ENCODE measurements at places on chromosomes 12 and 14.

- DNase-seq = no peak
These were observed 27.1 kb downstream of the FAM222A start for GRCh38 chr12:109740694-109741245.

GRCh38 chr12:63149909-63150712 is 890 bp downstream of the AVPR1A start:
- no peak for DNase-seq

- no peak for DNase-seq
These were observed 4.5 kb downstream of the CYP46A1 start for GRCh38 chr14:99688629-99689028.

DNA sequence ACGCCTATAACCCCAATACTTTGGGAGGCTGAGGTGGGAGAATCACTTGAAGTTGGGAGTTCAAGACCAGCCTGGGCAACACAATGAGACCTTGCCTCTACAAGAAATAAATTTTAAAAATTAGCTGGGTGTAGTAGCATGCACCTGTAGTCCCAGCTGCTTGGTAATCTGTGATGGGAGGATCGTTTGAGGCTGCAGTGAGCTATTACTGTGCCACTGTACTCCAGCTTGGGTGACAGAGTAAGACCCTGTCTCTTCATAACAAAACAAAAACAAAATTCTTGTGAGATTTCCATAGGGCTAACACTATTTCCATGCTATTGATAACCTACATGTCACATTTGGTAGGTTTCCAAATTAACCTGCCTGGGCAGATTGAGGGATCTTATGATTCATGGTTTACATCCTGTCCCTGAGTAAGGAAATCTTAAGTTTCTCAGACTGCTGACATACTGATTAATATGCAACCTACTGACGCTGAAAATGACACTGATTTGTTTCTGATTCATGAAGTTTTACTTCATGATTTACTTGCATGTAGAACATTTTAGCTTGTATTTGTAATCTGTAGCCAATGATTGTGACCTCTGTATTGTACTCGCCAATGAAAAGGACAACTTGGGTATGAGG is 15.9 kb downstream of the ATP6V1D start:
- DNase-seq = no peak

DNA sequence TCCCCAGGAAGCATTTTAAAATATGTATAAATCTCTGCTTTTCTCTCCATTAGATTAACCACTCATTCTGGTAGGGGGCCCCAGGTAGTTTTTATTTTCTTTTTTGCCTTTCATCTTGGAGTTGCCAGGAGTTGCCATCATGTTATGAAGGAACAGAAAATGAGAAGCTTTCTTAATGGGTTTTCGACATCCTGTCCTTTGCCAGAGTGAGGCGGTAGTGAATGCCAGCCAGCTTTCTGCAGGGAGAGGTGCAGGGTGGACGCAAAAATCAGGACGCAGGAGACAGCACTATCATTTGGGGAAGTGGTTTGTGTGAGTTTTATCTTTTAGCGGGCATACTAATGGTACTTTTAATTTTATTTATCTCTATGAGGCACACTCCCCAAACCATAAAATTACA is 1.7 kb downstream of the RASSF8 start:
- peak; percentile 25 for DNase-seq

DNA sequence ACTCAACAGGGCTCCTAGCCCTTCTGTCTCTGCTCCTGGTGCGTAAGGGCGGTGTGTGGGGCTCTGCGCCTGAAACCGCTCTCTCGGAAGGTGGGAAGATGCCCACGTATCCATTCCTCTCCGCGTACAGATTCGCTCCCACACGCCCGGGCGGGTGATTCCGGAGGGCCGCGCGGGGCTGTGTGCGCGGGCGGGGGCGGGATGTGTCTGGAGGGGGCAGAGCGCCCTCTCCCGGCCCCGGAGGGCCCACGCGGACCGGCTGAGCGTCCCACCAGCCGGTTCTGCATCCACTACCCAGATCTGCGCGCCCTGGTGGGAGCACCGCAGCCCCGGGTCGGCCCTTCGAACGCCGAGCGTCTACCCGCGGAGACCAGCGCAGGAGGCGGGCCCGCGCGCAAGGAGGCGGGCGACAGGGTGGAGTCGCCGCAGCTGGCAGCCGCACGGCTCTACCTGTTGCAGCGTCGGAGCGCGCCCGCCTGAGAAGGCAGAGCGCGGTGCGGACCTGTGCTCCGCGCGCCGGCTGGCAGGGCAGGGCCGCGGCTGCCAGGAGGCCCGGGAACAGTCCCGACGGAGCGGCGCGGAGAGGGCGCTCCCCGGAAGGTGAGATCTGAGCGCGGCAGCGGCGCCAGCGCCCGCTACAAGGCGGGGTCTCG is 1.4 kb upstream of the KCNK13 start:
- DNase-seq = peak; percentile 51

- DNase-seq = no peak
These were observed 4.2 kb downstream of the SCNN1A start for GRCh38 chr12:6370994-6371754.

GRCh38 chr14:99333841-99334635 is 62.0 kb upstream of the BCL11B start:
- no peak for DNase-seq

GRCh38 chr12:100955139-100955538 is 160.6 kb downstream of the ANO4 start:
- DNase-seq = no peak

DNA sequence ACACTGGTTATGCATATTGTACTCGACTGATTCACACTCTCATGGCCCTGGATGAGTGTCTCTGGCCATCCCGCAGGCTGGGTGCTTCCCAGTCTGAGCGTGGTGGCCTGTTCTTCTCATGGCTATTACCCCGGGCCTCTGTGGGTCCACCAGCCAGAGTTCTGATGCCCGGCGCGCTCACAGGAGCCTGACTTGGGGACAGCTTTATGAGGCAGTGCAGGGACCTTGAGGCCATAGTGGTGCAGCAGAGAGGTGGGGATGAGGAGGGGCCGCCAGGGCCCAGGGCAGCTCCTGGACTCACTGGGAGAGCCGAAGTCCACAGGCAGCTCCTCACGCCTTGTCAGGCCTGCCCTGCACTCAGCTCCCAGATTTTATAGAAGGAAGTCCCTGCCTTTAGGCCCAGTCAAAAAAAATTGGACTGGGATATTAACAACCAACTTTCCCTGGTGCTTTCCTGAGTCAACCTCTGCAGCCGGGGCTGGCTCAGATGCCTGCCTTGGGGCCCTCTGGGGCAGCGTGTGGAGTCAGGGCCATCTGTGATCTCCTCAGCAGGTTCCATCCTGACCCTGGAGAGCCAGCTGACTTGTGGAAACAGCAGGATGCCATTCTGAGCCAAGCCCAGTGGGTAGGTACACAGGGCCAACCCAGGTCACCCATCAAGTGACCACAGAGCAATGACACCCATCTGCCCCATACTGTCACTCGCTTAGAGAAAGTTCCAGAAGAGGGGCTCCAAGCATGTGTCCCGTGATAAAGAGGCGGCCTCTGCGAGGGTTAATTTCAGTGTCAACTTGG is 89.4 kb upstream of the DIO3 start:
- DNase-seq = no peak

DNA sequence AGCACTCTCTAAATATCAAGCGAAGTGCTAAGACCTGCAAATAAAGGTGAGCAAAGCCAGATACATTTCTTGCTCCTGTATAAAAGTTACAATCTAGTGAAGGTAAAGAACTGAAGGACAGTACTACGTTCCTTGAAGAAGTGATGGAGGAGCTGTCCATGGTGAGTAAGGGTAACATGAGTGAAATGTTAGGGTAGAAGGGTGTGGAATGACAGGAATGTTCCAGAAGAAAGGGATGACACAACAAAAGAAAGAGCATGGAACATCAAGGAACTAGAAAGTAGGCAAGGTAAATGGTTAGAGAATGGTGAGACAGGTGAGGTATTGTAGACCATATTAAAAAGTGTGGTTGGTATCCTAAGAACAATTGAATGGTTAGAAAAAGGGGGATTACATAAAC is 272.4 kb downstream of the ACSS3 start:
- DNase-seq = no peak

- DNase-seq = no peak
These were observed 22.7 kb upstream of the BEGAIN start for GRCh38 chr14:100609941-100610391.

- peak; percentile 61 for DNase-seq
These were observed 207.2 kb upstream of the BCL2L14 start for GRCh38 chr12:11863478-11863906.

- DNase-seq = no peak
These were observed 64.8 kb downstream of the PPFIBP1 start for GRCh38 chr12:27588776-27589175.

- DNase-seq = no peak
These were observed 173.0 kb downstream of the EMP1 start for GRCh38 chr12:13369474-13370056.

DNA sequence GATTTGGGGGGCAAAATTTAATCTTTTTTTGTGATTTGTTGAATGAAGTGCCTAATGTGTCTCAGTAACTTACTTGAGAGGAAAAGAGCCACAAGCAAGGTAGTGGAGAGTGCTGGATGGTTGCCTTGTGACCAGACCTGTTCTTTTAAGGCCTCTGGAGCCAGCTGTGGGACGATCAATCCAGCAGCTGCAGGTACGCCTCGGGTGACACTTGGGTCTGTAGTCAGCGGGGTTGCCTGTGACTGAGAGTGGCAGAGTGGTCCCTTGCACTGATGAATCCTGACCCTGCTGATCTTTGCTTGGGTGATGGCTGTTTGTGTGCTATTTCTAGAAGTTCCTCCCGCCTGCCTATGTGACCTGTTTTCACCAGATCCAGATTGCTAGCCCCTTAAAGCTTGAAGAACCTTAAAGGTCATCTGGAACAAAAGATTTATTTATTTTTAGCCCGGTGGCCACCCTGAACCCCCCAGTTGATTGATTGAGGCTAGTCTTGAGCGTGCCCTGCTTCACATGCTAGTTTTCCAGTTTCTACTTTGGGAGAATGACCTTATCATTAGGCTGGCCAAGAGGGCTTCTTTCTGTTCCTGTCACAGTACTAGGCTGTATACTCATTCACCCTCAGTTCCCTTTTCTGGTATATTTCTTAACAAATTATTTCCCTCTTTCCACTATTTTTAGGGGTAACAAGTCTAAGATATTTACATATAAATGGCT is 23.2 kb downstream of the PRKCH start:
- no peak for DNase-seq

DNA sequence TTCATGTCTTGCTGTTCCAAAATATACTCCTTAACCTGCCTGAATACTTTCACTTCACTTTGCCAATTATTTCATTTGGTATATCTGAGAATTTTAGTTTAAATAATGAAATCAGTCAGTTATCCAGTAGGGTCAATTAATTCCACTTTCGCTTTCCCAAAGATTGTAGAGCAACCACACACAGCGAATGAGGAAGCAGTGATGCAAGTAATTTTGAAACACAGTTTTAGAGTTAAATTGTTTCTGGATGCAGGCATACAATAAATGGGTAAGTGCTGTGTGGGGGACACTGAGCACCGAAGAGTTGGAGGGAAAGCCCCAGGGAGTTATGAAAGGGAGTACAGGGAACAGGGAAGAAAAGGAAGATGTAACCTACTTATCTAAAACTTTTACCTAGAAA is 62.8 kb downstream of the TSHR start:
- DNase-seq = no peak

DNA sequence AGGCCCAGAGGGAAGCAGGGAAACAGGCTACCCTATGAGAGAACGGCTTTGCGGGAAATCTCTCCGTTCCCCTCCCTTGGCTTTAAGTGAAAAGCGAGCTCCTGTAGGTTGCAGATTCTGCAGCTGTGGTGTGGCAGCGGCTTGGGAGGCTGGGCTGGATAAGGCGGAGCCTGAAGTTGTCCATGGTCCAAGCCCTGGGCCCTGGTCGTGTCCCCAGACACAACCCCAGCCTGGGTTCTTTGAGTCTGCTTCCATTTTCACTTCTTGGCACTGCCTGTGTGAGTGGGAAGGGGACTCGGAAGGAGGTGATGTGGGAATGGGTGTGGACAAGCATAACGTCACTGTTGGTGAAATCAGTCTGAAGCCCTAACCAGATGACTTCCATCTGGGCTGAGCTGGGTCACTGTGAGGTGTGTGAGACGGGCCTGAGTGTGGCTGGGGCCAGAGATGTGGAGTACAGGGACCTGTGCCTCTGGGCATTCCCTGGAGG is 43.0 kb upstream of the CTDSP2 start:
- no peak for DNase-seq

DNA sequence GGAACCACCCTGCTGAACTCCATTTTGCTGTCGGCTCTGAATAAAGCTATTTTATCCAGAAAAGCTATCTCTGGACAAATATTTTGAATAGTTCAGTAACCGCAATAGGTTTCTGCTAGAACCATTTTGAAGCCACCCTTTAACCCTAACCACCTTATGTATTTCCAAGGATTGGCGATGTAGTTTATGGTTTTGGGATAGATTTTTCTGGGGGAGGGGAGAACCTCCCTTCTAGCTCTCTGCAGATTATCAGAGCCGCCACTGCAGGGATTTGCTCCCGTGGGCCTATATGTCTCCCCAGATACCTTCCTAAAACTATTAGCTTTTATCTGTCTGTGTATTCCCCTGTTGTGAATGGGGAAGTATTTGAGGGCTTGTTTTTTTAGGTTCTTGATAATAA is 1.8 kb upstream of the TUBA1B start:
- DNase-seq = no peak

DNA sequence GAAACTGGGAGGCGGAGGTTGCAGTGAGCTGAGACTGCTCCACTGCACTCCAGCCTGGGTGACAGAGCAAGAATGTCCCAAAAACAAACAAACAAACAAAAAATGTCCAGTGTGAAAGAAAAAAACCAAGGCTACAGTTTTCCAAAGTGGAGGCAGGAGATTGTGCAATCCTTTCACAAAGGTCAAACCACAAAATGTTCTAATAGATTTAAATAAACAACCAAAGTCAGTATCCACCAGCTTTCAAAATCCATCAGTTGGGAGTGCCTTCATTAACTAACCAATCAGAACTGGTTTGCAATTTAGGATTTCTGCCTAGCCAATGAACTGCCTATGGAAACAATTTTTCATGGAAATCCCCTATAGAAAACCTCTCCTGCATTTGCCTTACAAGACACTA is 52.3 kb upstream of the TRIM9 start:
- DNase-seq = no peak

- no peak for DNase-seq
These were observed 74.7 kb downstream of the APAF1 start for GRCh38 chr12:98719515-98720504.

GRCh38 chr14:101076451-101077198 is 173.1 kb upstream of the RTL1 start:
- DNase-seq = no peak

DNA sequence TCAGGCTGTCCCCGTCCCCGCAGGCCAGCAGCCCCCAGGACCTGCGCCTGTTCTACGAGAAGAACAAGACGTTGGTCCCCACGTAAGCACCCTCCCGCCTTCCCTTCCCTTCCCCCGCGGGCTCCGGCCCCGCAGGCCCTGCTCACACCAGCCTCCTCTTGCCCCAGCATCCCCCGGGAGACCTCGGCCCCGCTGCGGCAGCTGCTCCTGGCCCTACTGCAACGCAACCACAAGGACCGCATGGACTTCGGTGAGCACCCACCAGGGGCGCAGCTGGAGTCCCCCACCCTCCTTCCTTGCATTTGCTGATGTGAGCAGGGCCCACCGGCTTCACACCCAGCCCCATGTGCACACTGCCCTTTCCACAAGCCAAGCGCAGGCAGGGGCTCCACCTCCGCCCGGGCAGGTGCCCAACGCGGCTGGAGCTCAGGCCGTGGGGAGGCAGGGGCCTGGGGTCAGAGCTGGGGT is 15.4 kb downstream of the ULK1 start:
- no peak for DNase-seq

GRCh38 chr14:65003394-65003793 is 16.7 kb downstream of the FNTB start:
- DNase-seq = no peak
